ENCODE measurements at places on chromosomes 2 and 18.
A peak's percentile ranks its signal among the peaks of the same experiment; 100 is the strongest.

- DNase-seq = no peak
Measured at GRCh38 chr2:168700615-168701245, 101.7 kb upstream of the NOSTRIN start.

- peak; percentile 9 for DNase-seq
Measured at GRCh38 chr2:50538147-50538546, 493.8 kb downstream of the NRXN1 start.

GRCh38 chr18:9868857-9869714 is 16.7 kb upstream of the TXNDC2 start:
- DNase-seq = no peak

DNA sequence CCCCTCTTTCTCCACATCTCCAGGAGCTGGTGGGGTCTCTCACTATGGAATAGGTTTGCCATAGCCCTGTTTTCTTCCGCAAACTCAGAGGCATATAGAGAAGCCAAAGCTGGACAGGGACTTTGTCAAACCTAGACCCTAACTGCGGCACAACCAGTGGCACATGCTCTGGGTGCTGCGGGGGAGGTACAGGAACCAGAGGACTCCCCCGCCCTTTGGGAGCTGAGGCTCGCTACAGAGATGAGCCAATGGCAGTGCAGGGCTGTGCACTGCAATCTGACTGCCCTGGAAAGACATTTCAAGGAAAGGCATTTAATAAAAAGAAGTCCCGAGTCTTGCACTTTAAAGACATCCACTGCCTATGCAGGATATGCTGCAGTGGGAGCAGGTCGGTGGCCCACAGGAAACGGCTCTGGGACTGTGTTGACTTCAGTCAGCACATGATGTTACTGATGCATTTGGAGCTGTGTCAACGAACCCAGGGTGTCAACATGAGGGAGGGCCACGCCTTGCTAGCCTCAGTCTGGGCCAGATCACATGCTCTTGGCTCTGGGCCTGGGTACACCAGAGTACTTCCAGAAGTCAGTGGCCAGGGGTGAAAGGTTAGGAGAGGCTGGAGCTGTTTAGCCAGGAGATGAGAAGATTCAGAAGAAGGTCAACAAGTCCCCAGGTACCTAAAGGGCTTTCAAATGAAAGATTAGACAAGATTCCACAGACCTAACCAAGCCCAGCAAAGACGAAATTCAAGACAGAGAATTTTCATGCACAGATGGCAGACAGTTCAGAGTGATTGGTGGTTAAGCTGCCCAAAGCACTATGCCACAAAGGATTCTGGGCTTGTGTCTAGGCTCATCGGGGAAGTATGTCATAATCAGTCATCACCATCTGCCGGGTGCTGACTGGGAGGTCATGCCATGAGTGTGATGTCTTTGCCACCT is 8.2 kb downstream of the SLC35F6 start:
- peak; percentile 24 for DNase-seq

DNA sequence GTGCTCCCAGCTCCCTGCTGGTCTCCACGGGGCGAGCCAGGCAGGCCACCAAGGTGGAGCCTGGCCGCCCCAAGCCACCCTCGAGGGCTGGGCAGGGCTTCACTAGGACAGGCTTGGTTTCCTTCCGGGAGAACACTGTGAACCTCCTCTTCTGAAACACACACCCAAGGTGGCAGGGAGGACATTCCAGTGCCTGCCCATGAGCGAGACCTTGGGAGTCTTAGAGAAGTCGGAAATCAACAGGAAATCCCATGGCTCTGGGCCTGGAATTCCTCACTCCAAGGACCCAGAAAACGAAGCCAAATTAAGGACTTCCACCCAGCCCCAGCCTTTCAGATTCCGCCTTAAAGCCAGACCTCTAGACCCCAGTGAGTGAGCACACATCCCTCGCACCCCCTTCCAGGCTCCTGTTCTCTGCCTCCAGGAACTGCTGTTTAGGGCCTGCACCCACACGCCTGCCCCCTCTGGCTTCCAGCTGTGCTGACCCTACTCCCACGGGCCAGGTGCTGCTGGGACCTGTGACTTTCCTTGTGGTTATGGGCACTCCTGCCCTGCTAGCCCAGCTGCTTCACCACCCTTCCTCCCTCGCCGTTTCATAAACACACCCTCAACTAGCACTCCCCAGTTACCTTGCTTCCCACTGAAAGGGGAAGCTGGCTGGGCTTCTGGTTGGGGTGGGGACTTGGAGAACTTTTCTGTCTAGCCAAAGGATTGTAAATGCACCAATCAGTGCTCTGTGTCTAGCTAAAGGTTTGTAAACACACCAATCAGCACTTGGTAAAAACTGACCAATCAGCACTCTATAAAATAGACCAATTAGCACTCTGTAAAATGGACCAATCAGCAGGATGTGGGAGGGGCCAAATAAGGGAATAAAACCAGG is 13.7 kb downstream of the GPR17 start:
- DNase-seq = no peak

- peak; percentile 77 for DNase-seq
Measured at GRCh38 chr2:138827426-138828054, 47.4 kb upstream of the NXPH2 start.

DNA sequence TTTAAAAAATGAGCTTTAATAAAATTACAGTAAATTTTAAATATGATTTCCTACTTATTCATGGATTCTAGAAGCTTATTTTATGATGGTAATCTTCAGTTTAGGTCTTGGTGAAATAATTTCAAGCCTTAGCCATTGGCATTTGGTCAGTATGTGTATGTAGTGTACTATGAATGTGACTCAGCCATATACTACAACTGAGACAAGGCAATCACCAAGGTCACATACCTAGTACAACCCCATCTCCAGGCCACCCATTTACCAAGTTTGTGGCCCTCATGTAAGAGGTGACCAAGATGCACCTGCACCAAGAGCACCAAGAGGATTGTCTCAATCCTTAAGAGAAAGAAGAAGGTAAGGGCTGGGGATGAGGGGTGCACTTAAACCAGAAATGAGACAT is 54.8 kb upstream of the FRZB start:
- DNase-seq = no peak

- DNase-seq = no peak
Measured at GRCh38 chr2:30984148-30984547, 154.1 kb downstream of the GALNT14 start.

DNA sequence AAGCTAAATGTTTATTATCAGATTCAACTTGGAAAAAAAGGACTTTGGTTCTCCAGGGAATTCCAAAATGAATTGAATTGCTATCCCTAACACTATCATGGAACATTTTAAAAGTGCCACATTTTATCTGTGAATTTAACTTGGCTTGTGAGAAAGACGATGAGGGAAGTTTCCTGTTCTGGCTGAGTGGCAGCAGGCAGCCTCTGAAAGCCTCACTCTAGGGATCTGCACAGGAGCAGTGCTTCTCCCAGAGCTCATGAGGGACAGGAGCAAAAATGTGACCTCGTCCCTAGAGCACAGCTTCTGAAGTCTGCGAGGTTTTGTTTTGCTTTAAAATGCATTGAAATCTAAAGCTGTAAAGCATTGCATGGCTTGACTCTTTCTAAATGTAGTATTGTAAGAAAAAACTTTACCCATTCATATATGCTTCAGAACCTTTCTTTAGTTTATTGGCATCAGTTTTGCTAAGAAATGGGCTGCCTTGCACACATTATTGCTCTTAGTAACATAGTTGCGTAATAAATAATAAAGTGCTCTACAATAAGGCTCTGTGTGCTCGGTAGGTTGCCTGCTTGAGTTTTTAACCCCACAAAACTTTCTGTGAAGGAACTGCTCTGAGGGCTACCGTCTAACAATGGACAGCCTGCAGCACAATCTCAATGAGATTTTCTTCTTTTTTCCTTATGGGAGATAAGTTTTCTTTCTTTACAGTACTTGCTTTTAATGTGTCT is 136.2 kb upstream of the CDCA7 start:
- peak; percentile 38 for DNase-seq

DNA sequence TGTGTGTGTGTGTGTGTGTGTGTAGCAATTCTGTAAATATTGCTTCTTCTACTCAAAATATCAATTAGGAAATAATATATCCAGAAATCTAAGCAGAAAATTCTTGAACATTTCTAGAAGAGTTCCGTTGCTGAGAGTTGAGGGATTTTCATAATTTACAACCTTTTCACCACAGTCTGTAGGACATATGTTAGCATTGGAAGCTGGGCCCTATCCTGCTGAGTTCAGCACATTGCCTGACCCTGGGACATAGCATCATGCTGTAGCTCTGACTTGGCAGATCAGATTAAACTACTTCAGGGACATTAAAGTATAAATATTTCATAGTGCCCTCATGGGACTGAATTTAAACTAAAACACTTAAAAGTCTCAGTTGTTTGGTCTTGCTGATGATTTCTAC is 129.2 kb upstream of the KCNH7 start:
- DNase-seq = no peak

DNA sequence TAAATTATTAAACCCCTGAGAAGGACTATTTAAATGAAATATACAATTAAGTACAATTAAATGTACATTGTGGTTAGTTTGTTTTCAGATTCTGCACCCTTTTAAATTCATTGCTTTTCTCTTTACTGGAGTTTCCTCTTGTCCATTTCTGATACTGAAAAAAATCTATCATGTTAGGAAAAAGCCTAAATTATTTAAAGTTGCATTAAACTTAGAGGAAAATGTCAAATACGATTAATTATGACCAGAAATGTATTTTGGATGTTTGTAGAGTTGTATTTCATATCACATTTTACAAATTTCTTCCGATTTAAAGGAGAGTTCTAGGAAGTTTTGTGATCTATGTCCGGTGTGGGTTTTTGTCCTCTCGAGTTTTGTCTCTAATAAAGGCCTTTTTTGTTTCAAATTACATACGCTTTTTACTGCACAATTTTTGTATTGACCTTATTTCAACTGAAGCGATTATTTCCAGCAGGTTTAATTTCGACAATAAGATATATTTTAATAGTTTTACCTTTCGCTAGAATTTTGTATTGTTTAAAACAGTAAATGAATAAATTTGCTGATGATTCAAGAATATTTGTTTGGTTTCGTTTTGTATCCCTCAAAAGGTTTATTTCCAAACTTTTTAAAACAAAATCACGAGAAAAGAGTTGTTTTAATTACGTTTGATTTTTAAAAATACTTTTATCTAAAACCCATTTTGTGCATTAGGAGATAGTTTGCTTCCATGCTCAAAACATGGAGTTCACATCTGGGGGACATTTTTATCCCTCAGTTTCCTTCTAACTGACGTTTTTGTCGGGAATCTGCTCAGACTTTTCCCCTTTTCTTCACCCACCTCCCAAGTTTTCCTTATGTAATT is 3.3 kb upstream of the SATB2 start:
- no peak for DNase-seq

DNA sequence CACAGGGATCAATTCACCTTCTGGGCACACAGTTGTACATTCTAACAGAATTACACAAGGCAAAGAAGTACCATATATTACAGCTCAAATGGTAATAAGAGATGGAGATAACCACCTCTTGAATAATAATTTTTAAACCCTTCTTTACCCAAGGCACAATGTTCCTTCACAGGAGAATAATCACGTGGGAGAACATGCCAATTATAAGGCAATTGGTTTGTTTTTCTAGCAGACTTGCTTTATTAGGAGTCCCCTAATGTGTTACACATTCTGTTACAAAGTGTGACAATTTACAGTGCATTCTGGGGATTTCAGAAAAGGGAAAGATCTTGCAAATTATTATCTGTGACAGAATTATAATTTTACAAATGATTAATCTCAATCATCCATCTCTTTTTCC is 380.3 kb downstream of the RND3 start:
- DNase-seq = no peak

DNA sequence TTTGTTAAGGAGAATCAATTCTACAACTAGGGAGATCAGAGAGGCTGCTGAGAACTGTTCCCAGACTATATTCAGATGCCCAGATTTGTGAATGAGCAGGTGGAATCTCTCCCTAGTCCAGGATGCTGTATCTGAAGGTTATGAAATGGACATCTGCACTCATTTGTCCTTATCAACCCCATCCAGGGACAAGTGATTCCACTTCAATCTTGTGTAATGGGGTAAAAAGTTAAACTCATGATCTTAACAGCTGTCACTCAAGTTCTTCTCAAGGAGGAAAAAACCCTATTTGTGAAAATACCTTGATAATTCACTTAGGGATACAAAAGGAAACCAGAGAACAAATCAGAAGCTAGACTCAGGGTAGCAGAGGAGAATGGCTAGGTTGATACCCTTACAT is 144.8 kb downstream of the PLCL1 start:
- DNase-seq = no peak

DNA sequence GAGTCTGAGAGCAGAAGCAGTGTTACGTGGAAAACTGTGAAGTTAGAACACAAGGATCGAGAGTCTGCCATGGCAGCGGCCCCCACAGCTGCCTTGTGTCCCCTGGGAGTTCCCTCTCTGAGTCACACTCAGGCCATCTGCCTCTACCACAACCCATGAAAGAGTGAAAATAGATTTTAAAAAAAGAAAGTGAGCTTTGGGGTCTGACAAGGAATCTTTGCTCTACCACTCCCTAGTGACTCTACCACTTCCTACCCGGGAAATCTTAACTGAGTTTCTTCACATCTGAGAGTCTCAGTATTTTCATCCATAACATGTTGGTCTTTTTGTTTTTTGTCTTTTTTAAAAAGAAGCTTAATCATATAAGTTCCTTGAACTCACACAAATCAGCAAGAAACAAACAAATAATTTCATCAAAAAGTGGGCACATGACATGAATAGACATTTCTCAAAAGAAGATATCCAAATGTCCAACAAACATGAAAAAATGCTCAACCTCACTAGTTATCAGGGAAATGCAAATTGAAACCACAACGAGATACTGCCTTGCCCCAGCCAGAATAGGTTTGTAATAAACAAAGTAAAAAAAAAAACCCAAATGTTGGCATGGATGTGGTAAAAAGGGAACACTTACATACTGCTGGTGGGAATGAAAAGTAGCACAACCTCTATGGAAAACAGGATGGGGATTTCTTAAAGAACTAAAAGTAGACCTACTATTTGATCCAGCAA is 2.4 kb upstream of the MSGN1 start:
- no peak for DNase-seq

Measured in fibroblast of lung (primary cell).